Fibroblast of skin of back (primary cell): ENCODE measurements at places on chromosomes 4 and X.
A peak's percentile ranks its signal among the peaks of the same experiment; 100 is the strongest.

GRCh38 chr4:98905839-98906238 lies 23.1 kb downstream of the EIF4E start:
- peak; percentile 76 for DNase-seq

DNA sequence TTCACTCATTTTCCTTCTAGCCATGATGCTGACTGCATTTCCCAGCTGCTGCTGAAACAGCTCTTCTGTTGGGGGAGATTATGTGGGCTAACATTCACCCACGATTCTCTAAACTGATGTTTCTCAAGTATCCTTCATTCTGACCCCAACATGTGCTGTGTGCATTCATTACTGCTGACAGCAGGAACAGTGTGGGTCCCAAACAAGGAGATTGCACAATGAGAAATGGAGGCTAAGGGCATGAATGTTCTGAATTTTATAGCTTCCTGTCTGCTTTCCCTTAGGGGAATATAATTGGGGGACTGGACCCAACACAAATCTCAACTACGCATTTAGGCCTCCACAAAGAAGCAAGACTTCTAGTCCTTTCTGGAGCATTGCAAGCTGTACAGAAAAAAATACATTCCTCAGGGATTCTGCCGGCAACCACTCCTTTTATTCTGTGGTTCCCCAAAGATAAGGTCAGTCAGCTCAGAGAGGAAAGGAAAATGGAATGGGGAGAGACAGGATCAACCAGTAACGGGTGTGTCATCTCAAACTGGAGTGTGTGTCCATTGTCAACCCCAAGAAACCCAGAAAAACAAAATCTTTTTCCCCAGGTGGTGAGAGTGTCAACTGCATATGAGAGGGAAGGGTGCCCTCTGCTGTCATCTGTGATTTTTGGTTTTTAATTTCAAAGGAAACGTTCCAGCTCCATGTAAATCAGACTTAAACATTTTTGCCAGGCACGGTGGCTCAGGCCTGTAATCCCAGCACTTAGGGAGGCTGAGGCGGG lies 81.5 kb upstream of the EGFL6 start:
- peak; percentile 93 for DNase-seq

GRCh38 chr4:185344743-185345538 lies 50.8 kb downstream of the LRP2BP start:
- DNase-seq = peak; percentile 17

GRCh38 chrX:97367125-97367524 lies 483.4 kb downstream of the RPA4 start:
- no peak for DNase-seq

DNA sequence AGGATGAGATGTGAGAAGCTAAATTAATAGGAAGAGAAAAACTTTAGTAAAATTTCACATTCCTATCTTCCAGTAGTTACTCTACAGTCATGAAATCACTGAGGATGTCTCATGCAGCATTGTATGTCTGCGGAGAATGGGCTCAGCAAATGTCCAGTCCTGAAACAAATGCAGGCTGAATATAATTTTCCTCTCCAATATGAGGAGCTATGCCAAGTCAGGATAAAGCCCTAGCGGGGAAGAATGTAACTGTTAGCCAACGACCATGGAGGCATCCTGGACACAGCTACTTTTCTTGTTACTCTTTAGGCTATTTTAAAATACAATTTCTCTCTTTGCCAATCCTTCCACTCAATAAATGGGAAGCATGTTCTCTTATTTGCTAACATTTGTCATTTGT lies 127.7 kb downstream of the PRKX start:
- no peak for DNase-seq
